ENCODE measurements at places on chromosomes 3 and 15.

- DNase-seq: no peak
Observed at GRCh38 chr15:53160092-53160704, 370.1 kb upstream of the ONECUT1 start.

GRCh38 chr3:109081746-109082510, 36.0 kb downstream of the MORC1 start:
- no peak for DNase-seq

DNA sequence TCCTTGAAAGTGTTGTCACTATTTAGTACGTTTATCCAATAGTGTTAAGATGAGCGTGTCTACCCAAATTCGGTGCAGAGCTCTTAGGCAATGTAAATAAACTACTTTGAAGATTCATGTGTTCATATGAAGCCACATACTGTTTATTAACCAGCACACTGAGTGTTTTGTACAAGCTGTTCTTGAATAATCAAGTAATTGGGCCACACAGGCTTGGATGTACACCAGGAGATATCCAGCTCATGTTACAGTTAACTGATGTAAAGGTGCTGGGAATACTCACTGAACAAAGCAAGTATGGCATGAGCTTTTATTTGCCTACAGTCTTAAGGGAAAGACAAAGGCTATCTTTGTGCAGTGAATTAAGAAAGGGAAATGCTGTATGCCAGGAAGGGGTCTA, 632 bp upstream of the DHX36 start:
- no peak for DNase-seq

- no peak for DNase-seq
Observed at GRCh38 chr3:49813497-49814174, at the start of gene UBA7. UBA7 (minus strand) TSS chr3:49813953; CDS start chr3:49813787, 166 bp downstream.

- no peak for DNase-seq
Observed at GRCh38 chr15:39363761-39364586, 216.9 kb upstream of the THBS1 start.

GRCh38 chr3:53231532-53232511, 24.0 kb downstream of the TKT start:
- DNase-seq: no peak

GRCh38 chr15:68420186-68420684, 11.7 kb downstream of the ITGA11 start:
- DNase-seq: no peak

DNA sequence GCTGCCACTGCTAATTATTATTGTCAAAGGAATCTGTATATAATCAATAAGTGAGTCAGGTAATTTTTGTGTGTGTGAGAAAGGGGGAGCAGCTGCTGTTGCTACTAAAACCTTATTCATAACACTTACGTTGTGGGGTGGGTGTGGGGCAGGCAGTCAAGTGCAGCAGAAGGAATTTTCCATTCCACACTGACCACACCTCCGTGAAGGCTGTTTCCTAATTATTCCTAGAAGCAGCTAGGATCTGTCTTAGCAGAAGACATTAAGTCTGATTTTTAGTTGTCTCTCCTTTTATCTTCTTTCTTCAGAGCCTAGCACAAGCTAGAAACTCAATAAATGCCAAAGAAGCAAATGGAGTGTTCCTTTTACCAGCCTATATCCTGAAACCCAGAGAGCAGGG, 4.0 kb upstream of the U2SURP start:
- no peak for DNase-seq

DNA sequence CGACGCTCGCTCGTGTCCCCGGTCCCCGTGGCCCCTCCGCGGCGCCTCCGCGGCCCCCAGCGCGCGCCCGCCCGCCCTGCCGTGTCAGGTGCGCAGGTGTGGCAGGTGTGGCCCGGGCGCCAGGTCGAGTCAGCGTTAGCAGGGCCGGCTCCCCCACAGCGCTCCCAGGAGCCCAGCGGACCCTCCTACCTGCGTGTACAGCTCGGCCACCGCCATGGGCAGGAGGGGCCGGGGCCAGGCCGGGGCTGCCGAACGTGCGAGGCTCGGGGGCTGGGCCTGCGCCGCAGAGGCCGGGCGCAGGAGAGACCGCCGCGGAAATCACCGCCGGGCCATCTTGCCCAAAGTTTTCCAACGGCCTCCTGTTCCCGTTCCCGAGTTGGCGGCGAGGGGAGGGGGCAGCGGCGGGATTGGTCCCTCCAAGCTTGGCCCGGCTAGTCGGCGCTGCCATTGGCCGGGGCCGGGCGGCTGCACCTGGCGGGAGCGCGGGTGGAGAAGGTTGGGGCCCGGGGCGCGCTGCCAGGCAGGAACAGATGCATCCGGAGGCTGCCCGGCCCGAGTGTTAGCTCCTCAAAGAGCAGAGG, at the start of gene MYO5C:
TSS of gene MYO5C (minus strand) at position 384 of the 581 bp plus-strand sequence. CDS start at position 216, 168 bp downstream.
- DNase-seq: no peak

- no peak for DNase-seq
Observed at GRCh38 chr15:64947211-64947610, 35.5 kb downstream of the ANKDD1A start.

DNA sequence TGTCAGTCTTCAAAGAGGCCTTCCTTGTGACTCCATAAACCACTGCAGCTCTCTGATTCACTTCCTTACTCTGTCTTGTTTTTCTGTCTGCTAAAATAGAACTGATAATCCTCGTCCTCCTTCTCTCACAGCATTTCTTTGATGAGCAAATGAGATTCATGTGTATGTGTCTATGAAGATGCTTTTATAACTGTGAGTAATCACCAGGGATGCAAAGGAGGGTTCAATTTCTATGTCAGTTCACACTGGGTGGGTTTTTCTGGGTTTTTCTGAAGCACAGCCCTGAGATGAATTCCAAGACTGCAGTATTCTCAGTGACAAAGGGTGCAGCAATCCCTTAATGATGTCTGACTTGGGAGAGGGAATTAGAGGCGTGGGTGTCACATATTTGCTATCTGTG, 746.6 kb upstream of the CFAP20DC start:
- DNase-seq: no peak

DNA sequence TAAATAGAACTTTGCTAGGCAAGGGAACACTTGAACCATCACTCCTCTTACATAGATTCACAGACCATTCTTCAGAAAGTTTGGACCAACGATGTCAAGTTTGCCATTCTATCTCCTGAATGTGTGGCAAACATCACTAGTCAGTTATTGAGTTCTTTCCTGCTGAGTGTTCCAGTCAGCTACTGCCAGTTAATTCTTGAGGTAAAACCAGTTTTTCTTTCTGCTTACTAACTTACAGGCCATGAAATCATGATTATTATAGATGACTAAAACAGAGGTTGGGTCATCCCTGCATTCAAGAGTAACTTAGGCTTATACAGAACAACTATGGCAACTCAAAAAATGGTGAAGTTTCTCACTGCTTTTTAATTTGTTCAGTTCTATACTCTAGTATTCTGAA, 88.2 kb downstream of the AP4E1 start:
- DNase-seq: no peak

- no peak for DNase-seq
Observed at GRCh38 chr3:180961087-180961486, 28.4 kb downstream of the DNAJC19 start.

DNA sequence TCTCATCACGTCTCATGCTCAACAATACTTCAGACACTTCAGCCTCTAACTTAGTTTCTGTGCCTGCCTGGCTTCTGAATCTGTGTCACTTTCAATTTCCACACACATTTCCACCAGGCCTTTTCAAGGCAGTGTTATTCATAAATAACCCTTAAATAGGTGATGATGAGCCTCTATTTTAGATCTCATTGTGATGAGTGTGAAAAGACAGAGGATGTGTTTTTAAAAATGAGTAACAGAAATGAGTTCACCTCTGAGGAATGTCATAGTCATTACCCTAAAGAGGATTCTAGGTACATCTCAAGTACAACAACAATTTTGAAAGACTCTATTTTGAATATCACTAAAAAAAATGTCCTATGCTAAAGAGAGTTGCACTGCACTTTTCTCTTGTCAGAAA, 64.6 kb downstream of the STAC start:
- DNase-seq: no peak

GRCh38 chr15:74584779-74585178, 30.9 kb upstream of the CLK3 start:
- DNase-seq: no peak

DNA sequence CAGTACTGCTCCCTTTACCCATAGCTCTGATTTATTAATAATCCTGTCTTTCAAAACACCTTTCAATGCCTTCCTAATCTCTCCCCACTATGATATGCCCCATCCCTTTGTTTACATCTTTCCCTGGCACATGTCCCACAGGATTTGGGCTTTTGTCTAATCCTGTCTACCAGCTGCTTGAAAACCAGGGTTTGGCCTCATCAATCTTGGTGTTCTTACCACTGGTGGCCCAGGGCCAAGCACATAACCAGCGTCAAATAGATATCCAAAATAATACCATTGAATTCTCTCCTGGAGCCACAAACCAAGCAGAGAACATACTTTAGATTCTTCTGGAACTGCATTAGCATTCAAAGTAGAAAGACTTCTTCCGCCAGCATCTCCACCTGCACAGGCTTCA, 104.8 kb upstream of the PPP2R3A start:
- DNase-seq: no peak

- no peak for DNase-seq
Observed at GRCh38 chr15:58451826-58452225, 20.0 kb downstream of the LIPC start.

DNA sequence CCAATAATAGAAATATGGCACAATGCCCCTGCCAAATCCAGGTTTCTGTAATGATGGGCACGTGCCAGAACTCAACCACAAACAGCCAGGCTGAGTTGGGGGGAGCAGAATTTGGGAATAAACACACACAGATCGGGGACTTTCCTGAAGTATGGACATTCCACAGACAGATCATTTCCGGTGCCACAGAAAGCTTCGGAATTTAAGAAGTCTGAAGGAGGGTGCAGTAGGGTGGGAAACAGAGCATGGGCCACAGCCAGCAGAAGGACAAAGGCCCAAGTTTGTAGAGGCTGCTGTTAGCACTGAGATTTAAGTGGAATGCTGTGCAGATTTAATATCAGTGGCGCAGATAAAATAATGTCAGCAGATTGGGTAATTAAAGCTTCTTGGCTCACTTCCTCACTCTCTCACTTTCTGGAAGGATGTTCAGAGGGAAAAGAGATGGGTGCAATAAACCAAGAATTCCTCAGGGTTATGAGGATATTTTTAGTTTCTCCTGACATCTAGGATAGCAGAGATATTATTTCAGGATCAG, 67.4 kb downstream of the MYLK start:
- DNase-seq: no peak

DNA sequence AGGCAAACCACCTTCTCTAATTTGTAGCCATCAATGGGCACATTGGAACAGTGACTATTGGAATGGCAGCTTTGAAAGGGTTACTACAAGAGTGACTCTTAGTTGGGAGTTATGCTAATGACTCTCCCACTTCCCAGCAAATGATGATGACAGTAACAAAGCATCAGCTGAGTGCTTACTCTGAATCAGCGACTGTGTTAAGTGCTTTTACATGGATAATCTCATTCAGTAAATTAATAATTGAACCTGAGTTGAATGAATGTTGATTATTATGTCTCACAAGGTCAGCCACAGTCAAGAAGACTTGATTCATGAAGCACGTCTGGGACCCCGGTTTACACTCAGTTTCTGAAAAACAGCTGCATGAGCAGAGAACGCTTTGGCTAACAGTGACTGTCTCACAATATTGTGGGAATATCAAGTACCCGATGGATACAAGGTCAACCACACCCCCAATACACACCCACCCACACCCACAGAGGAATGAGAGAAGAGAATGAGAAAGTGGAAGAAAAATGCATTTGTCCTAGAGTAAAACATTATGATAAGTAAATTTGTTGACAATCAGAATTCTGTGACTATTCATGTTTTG, 242.0 kb upstream of the FEZF2 start:
- DNase-seq: no peak

DNA sequence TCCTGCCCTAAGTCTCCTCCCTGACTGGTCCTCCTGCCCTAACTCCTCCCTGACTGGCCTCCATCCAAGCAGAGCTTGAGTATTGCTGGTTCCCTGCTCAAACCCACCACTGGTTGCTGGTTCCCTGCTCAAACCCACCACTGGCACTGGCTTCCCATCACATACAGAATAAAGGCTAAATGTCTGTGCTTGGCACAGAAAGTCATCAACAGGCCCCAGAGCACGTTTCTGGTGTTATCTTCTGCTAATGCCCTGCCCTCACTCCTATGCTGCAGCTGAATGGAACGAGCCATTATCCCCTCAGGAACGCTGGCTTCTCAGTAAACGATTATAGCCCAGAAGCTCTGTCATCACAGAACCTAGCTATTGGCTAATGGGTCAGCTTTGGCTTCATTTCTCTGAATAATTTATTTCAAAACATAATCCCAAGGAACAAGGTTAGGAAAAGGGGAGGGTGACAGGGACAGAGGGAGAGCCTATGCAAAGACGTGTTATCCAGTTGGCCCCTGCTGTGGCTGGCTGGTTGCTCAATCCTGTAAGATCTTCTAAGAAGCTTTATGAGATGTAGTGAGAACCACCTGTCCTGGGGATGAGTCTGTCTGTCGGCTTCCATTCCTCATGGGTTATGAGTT, 6.3 kb upstream of the MUC20 start:
- no peak for DNase-seq

GRCh38 chr15:73564255-73564654, 68.9 kb downstream of the NPTN start:
- no peak for DNase-seq

- DNase-seq: no peak
Observed at GRCh38 chr3:73768524-73769308, 144.0 kb upstream of the PDZRN3 start.

DNA sequence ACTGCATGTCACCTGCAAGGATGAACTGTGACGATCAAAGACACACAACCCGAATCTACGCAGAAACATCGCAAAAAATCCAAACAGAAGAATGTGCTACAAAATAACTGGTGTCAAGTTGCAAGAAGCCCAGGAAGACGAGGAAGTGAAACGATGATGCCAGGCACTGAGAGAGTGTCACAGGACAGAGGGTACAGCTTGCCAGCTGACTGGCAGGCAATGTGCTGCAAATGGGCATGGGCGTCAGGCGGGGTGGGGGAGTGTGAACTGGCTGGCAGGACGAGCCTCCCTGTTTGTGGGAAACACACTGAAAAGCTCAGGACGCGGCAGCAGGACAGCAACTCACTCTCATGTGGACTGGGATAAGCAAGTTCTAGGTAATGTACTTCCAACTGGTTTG, 28.9 kb upstream of the OCA2 start:
- DNase-seq: no peak

DNA sequence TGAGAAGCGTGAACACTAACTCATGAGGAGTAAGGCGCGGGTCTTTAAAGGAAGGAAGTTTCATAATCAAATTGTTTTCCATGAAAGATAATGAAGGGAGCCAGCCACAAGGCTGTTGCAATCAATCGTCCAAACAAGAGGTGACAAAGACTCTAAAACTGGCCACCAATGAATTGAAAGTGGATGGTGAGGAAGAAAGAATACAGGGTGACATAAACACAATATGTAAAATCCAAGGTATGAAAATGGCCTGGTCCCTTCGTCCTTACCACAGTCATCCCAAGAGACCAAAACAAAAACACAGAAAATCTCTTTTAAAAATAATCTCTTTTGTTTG, 12.0 kb downstream of the CD86 start:
- DNase-seq: no peak

- DNase-seq: no peak
Observed at GRCh38 chr15:33358306-33358705, 47.5 kb downstream of the RYR3 start.

GRCh38 chr15:92277776-92278175, 115.9 kb upstream of the ST8SIA2 start:
- no peak for DNase-seq

GRCh38 chr3:115211810-115212492, 64.9 kb upstream of the ZBTB20 start:
- DNase-seq: no peak

GRCh38 chr3:185929192-185930151, 8.3 kb downstream of the TRA2B start:
- no peak for DNase-seq
